ENCODE measurements at places on chromosomes 1 and 21. TPM values are rescaled to one million over a fixed set of nuclear protein-coding genes. Genes with fewer than 3 reads are reported as not detected.

GRCh38 chr1:119865627-119866026, 30.7 kb downstream of the ADAM30 start:
- DNase-seq: no peak

DNA sequence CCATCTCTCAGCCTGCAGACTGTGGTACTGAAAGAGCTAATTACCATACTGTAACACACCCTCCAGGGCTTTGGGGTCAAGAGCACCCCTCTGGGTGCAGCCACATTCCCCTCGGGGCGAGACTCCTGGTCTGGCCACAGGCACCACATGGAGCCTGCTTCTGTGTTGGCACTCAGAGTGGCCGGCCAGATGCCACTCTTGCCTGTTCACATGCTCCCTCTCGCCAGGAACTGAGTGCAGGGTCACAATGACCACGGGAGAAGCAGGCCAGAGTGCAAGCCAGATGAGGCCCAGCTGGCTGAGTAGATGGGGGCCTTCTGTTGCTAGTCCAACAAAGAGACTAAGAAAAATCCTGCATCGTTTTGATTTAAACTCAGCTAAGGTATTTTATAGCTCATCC, 864.0 kb downstream of the KCNT2 start:
- no peak for DNase-seq

Gene TMEM240
- 1.3 TPM for total RNA-seq

Gene GUCA2B
- not detected for total RNA-seq

- no peak for DNase-seq
Observed at GRCh38 chr1:182229921-182230491, 161.6 kb downstream of the GLUL start.
